Stimulated activated CD8-positive, alpha-beta memory T cell treated with anti-CD3 and anti-CD28 coated beads, Interleukin-7, amount 100 ng/mL, for 1 hour (primary cell): ENCODE measurements at places on chromosomes 3 and 15.

GRCh38 chr15:94259863-94260262 is 28.5 kb downstream of the MCTP2 start:
- no peak for DNase-seq

DNA sequence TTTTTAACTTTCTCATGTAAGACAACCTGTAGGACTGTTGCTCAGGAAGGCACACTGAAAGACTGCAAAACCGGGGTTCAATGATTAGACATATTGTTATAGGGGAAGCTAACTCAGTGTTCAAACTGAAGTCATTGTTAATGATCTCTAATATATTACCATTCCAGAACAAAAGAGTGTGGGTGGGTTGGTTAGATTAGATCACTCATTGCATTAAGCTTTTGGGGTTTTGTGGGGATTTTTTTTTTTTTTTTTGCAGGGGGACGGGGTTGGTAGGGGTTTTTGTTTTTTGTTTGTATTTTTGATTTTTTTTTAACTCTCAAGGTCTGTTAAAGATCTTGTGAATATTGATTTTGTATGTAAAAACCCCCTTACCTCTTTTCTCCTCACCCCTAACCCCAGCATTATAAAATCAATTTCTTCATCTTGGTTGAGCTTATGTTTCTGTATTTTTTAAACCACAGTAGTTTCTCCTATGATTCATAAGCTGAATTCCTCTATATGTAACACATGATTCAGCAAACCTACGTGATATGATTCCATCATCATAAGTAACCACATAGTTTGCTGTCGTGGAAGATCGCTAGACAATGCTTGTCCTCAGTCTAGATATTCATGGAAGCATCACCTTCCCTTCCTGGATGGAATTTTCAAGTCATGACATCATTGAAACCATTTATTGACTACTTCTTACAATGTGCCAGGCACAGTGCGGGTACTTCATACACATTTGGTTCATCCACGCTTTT is 544.1 kb upstream of the MDFIC2 start:
- no peak for DNase-seq

- no peak for DNase-seq
These were observed at the start of gene FAM174B for GRCh38 chr15:92655178-92655995. TSS of gene FAM174B (minus strand) at chr15:92655775.

- no peak for DNase-seq
These were observed 75.4 kb upstream of the PLXNA1 start for GRCh38 chr3:126907557-126907956.

GRCh38 chr15:29822100-29822683 is at the start of gene TJP1:
TSS of gene TJP1 (minus strand) at chr15:29822468. CDS start at chr15:29822028, 440 bp downstream.
- DNase-seq = no peak

DNA sequence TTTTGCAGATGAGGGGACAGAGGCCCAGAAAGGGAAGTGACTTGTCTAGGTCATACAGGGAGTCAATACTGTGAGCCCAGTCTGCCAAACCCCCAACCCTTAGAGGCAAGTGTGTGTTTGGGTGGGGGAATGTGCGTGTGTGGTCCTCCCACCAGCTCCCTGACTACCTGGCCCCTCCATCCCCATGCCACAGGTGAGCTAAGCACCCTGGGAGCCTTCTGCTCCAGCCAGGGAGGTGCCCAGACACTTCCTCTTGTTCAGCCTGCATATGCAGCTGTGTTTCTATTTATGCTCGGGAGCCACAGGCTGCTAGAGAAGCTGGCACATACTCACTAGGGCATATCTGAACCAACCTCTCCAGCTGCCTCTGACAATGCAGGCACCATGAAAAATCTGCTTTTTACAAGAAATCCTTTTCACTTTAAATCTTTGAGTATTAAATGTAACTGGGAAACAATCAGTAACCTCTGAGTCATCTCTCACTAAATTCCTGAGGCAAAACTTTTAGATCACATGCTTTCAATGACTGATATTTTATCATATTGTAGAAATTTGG is 20.7 kb downstream of the TBC1D2B start:
- DNase-seq = no peak

DNA sequence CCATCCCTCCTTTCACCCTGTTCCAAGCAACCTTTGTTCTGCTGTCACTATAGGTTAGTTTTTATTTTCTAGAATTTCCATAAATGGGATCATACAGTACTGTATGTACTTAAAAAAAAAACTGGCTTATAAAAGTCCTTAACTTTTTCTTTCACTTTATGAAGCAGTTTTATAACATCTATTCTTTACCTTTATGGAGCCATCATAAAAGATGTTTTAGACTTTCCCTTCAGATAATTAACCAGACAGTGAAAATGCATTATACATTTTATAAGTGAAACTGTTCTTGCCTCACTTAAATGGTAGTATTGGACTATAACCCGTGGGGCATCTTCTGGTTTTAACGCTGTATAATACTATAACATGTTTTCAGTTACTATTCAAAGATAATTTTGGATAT is 26.2 kb downstream of the PLS1 start:
- DNase-seq = no peak

- DNase-seq = no peak
These were observed 9.0 kb downstream of the PPM1M start for GRCh38 chr3:52254608-52255007.

- DNase-seq = no peak
These were observed 8.8 kb downstream of the DLL4 start for GRCh38 chr15:40937762-40938535.

DNA sequence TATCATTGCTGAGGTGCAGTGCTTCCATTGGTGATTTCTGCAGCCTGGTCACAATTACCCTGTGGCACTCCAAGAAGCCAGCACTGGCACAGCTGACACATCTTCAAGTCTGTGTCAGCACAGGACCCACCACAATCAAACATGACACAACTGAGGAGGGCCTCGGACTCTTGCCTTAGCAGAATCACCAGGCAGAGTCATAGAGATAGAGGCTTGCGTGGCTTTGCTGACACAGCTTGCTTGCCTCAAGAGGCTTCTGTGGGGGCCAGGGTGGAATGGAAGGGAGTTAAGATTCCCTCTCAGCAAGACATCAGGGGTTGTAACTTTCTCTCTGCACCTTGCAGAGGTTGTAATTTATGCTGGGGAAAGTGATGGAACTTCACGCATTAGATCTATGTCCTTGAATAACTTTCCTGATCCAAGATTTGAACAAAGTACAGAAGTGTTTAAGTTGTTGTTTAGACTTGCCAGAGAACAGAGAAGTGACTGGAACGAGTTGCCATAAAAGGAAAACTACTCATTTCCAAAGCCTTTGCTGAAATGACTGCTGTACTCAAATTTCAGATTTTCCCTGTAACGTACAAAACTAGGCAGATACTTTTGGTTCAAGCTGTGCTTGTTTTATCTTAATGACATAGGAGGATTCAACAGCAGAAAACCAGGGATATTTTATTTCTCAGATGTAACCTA is 170.7 kb downstream of the DIPK2A start:
- DNase-seq = no peak

- DNase-seq = no peak
These were observed 48.9 kb upstream of the AMOTL2 start for GRCh38 chr3:134423153-134423552.

GRCh38 chr3:33364531-33365128 is 75.6 kb downstream of the UBP1 start:
- DNase-seq = no peak

- no peak for DNase-seq
These were observed 32.5 kb downstream of the DMXL2 start for GRCh38 chr15:51589881-51590568.

DNA sequence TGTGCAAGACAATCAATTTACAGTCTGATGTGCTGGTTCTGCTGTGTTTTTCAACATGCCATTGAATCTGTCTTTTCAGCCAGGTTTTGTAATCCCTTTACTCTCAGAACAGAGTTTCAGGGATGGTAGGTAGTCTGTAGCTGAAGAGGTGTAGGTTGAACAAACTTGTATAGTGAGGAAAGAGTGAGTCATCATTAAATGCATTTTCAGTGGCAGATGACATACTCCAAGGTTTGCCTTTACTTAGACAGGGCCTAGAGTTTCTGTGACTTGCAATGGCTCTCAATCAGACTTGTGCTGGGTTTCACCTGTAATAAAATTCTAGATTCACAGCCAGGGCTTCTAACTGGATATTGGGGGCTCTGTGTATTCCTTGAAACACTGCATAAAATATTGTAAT is 94.6 kb downstream of the CYP19A1 start:
- DNase-seq = no peak

- no peak for DNase-seq
These were observed 132.8 kb upstream of the NPHP3 start for GRCh38 chr3:132854856-132855535.

GRCh38 chr3:110526777-110527727 is 544.6 kb upstream of the NECTIN3 start:
- DNase-seq = no peak

DNA sequence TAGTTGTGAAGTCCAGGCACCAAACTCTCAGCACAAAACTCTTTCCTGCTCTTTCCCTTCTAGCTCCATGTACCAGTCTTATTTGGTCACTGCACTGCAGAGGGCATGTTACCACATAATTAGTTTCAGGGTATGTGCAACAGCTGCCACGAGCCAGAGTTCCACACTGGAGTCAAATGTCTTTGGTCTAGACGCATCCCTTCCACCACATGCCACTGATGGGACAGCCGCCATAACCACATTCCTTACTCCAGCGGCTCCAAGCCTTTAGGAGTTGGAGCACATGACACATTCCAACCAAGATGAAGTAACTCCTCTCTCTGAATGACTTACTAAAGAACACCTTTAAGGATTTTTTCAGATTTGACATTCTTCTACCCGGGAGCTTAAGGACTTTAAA is 153.4 kb downstream of the ERC2 start:
- no peak for DNase-seq

DNA sequence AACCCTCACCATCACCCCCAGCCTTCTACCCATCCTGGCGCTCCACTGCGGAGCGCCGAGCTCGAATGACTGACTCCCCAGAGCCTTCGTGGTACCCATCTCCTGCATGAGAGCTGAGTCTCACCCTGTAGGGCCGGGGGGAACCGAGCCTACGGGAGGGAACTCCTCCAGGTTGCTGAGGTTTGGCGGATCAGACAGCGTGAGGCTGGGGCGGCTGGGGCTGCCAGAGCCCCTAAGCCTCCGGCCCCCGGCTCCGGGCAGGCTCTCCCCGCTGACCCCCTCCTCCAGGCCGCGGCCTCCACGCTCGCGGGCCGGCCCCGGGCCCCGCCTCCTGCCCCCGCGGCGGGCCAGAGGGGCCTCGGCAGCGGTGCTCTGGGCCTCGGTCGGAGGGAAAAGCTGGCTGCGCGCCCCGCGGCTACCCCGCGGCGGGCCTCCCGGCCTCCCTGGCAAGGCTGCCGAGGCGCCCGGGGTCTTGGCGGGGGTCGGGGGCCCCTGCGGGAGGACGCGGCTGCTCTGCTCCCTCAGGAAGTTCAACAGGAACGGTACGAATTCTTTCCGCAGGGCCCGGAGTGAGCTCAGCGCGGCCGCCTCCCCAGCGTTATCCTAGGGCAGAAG is 643 bp downstream of the CDAN1 start:
- no peak for DNase-seq

GRCh38 chr15:38351466-38351865 is 98.8 kb downstream of the SPRED1 start:
- no peak for DNase-seq
